ENCODE measurements at places on chromosomes 2 and 18. TPM values are rescaled to one million over a fixed set of nuclear protein-coding genes. Genes with fewer than 3 reads are reported as not detected.

The GALNT13 gene
- not detected for polyA plus RNA-seq

The FMNL2 gene
- polyA plus RNA-seq = 12.0 TPM

The IL36G gene
- not detected for polyA plus RNA-seq

GRCh38 chr2:95053543-95053942, 28.0 kb downstream of the MAL start:
- no peak for DNase-seq

- DNase-seq = no peak
Observed at GRCh38 chr2:2889646-2890045, 488.0 kb downstream of the EIPR1 start.

Measured in fibroblast of lung (primary cell).